ENCODE measurements at places on chromosomes 12 and 14.
A peak's percentile ranks its signal among the peaks of the same experiment; 100 is the strongest.

- DNase-seq, result no peak
Measured at GRCh38 chr12:109020146-109020795, 597 bp downstream of the SVOP start.

- DNase-seq, result no peak
Measured at GRCh38 chr14:62429683-62430082, 615.6 kb downstream of the KCNH5 start.

- peak; percentile 86 for DNase-seq
Measured at GRCh38 chr14:68506021-68506644, 286.7 kb downstream of the ZFP36L1 start.

- peak; percentile 29 for DNase-seq
Measured at GRCh38 chr14:103716091-103716801, 636 bp downstream of the ZFYVE21 start.

DNA sequence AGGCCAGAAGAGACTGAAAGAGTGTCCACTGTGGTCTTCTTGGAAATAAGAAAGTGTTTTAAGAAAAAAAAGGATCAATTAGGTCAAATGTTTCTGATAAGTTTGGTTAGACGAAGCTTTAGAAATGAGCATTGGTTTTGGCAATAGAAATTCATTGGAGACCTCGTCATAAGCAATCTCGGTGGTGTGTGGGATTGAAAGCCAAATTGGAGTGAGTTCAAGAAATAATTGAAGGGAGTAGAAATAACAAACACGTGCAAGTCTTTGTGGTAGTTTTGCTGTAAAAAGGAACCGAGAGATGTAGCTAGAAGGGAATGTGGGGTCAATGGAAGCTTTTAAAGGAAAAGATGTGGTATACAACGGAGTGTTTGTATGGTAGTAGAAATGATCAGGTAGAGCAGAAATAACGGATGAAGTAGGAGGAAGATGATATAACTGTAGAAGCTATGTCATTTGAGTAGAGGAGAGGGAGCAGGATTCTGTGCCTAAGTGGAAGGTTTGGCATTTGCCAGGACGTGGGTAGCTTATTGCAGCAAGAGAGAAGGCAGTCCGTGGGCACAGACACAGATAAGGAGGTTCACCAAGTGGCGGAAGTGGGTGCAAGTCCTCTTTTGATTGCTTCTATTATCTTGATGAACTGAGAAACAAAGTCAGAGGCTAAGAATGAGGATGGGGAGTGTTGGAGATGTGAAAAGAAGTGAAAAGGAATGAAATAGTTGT is 146.2 kb downstream of the DACT1 start:
- peak; percentile 29 for DNase-seq

DNA sequence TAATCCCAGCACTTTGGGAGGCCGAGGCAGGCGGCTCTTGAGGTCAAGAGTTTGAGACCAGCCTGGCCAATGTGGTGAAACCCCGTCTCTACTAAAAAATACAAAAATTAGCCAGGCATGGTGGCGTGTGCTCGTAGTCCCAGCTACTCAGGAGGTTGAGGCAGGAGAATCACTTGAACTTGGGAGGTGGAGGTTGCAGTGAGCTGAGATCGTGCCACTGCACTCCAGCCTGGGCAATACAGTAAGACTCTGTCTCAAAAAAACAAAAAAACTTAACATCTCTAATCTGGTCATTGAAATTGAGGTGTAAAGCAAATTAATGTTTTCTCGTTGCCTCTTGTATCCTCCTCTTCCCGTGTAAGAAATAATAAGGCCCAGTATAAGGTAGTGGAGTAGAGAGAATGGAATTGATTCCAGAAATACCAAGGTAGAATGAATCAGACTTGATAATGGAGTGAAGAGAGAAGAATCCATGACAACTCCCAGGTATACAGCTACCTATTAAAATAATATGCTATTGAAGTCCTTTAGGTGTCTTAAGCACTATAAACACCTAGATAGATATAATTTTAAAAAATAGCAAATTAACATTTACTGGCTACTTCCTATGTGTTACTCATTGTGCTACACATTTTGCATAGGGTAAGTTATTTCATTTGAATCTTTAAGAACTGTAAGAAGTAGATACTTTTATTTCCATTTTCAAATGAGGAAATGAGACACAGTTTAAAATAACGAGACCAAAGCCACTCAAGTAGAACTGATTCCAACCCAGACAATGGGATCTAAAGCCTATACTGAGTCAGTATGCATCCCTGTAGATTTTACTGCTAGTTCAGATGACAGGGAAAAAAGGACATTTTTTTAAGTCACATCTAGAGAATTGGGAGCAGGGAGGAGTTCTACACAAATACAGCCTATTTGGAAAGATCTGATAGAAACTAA is 23.2 kb downstream of the RAP1B start:
- no peak for DNase-seq

GRCh38 chr14:53683229-53683628 is 273.4 kb downstream of the BMP4 start:
- no peak for DNase-seq

DNA sequence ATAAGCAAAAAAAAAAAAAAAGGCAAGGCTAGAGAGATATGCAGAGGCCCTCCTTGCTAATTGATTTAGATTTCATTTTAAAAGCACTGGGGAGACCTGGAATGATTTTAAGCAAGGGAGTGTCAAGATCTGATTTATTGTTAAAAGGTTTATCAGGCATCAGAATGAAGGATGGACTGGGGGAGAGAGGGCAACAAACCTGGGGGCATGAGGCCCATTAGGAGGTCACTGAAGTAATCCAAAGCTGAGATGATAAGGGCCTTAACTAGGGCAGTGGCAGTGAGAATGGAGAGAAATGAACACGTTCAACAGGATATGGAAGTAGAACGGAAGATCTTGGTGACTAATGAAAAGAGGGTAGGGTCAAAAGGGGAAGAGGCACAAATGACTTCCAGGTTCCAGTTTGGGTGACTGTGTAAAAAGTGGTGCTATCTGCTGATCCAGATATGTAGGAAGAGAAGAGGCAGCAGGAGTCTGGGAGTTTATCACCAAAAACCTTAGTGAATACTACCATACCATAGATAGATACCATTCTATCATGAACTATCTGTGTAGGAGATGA is 24.0 kb downstream of the KITLG start:
- DNase-seq, result no peak

DNA sequence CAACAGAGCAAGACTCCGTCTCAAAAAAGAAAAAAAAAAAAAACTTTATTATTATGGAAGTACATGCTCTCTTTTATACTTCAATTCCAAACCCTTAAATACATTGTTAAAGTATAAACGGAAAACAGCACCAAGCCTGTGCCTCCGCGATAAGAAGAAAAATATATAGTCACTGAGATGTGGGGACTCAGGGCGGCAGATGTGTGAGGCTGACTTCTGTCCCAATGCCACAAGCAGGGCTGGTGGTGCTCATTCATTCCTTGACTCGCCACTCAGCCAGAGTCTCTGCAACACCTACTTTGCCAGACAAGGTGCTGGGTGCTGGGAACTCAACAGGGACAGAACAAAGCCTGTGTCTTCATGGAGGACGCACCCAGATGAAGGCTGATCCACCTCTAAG is 13.8 kb downstream of the LGMN start:
- no peak for DNase-seq

DNA sequence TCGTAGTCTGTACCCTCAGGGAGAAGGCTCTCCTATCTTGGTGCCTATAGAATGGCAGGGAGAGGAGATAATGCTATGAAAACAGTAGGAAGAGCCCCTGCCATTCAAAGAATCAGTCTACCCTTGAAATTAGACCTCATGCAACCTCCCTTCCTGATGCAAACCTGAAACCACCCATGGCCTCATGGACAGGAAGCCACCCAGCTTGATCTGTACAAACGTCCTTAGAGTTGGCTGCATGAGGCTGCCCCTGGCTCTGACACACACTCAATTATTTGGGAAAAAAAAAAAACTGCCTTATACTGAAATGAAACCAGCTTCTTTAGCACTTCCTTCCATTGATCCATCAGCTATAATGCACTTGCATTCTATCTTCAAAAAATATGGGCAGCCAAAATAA is 116.6 kb upstream of the BCL2L14 start:
- DNase-seq, result no peak

- peak; percentile 78 for DNase-seq
Measured at GRCh38 chr12:26651566-26652188, 181.3 kb downstream of the ITPR2 start.

- peak; percentile 68 for DNase-seq
Measured at GRCh38 chr14:24840204-24840893, 206.4 kb upstream of the GZMB start.

- no peak for DNase-seq
Measured at GRCh38 chr14:104206281-104206904, 68.0 kb downstream of the KIF26A start.

DNA sequence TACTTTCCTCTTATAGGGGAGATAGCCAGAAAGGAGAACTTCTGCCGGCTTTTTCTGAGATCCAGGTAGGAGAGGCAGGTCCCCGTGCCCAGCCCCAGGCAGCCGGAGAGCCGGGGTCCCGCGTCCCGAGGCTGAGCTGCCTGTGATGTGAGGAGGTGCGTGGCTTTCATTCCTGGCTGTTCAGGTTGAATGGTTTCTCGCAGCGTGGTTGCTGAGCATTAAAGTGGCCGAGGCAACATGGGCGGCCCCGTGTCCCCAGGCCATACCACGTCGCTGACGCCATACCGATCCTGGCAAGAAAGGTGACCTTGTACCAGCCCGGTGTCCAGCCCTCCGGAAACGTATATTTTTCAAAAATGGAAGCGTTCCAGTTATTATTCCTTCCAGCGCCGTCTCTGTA is 116.7 kb upstream of the MYL2 start:
- no peak for DNase-seq

DNA sequence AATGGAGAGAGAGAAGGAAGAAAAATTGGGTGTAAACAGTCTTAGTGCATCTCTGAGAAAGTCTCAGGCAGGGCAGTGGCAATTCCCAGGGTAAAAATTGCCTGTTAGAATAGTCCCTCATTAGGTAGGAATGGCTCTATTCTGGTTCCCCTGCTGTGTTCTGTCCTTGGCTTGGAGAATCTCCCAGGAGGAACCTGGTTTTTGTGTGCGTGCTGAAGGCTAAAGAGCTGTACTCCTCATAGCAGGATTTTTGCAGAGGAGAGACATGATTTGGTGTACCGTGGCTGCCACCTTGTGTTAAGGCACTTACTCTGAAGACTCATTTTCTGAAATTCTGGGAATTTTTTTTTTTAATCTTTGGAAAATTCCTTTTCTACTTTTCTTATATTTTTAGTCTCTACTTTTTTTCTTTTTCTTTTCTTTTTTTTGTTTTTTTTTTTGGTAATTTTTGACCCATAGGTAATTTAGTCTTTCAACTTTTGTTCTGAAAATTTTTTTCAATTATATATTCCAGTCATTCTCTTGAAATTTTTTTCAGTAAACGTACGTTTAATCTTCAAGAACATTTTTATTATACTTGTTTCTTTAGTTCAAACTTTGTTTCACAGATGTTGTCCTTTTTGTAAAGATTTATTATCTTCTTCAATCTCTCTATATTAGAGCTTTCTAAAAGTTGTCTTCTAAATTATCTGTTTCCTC is 63.8 kb downstream of the FBXO33 start:
- DNase-seq, result peak; percentile 81

- DNase-seq, result no peak
Measured at GRCh38 chr14:55892906-55893305, 225.3 kb upstream of the PELI2 start.

DNA sequence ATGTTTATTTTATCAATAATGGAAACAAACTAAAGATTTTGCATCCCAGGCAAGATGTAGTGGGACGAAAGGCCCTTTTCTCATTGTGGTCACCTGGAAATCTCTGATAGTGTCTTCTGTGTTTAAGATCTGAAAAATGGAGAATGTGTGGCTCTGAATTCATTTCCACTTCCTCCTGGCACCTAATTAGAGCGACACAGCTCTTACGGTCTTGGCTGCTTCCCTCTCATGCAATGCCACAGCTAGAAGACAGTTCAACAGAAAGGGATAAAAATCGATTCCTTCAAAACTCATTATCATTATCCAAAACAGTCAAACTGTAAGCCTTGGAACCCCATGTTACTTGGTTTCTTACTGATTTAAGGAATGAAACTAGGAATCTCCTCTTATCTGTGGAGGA is 9.3 kb downstream of the ST8SIA1 start:
- no peak for DNase-seq

DNA sequence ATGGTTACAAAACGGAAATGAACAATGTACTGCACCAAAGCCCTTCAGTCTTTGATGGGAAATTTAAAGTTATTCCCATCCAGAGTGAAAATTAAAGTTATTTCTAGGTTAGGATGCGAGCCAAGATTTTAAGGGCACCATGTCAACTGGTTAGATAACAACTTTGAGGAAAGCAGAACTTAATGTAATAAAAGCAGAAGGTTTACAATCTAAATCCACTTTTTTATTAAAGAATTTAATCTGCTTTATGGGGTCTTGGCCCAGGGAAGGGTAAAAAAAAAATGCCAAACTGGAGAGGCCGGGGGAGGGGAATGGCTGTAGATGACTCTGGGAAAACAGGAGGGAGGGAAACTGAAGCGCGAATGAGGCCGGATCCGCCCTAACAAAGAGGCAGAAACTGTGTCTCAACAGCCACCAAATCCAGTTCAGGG is 108.2 kb upstream of the ATF7IP start:
- no peak for DNase-seq

GRCh38 chr14:79668951-79669350 is 542.4 kb downstream of the DIO2 start:
- no peak for DNase-seq

GRCh38 chr12:9969673-9970072 is 1.5 kb upstream of the CLEC12A start:
- no peak for DNase-seq

DNA sequence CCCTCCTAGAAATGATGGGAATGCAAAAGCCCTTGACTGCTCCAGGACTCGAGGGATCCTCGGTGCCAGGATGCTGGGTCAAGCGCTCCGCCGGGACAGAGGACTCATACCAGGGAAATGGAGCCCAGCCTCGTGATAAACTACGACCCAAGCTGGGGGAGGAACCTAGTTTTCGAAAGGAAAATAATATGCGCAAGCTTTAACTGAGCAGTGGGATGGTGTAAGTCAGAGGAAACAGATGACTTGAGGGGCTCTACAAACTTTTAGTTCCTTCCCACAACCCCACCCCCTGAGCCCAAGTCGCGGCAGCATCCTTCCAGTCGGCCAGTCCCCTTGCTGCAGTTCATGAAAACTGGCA is 654 bp upstream of the SUPT16H start:
- no peak for DNase-seq

GRCh38 chr14:54638135-54638446 is 71.2 kb downstream of the SAMD4A start:
- DNase-seq, result peak; percentile 49

DNA sequence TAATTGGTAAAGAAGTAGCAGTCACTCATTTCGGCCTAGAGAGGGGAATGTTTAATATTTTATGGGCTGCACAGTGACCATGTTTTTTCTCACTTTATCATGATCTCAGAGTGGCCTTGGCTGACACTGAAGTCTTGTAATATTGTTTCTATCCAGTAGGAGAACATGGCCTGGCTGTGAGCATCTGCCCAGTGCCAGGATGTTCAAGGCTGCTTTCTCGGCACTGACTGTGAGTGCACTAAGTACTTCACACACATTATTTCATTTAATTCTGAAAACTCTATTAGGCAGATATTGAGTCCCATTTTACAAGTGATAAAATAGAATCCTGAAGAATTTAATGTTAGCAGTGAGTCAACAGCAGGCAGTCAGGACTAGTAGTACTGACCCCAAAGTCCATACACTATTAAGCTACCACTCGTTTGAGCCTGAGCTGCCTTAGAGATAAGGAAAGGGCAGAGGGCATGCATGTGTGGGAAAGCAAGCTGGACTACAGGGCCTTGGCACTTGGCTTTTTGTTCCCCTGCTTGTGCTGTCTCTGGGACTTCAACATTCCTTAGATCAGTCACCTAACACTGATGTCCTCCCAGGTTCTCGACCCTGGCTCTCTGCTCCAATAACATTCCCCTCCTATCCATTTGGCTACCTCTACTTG is 42.2 kb upstream of the APPL2 start:
- DNase-seq, result peak; percentile 54

- no peak for DNase-seq
Measured at GRCh38 chr14:44564908-44565307, 57.8 kb upstream of the FSCB start.
